ENCODE measurements at places on chromosomes 4 and X. TPM values are rescaled to one million over a fixed set of nuclear protein-coding genes. Genes with fewer than 3 reads are reported as not detected.

Gene JADE1
- total RNA-seq = 28.0 TPM

Gene STK32B
- total RNA-seq = not detected

Gene KCTD8
- total RNA-seq = not detected

Gene FDCSP
- total RNA-seq = not detected

DNA sequence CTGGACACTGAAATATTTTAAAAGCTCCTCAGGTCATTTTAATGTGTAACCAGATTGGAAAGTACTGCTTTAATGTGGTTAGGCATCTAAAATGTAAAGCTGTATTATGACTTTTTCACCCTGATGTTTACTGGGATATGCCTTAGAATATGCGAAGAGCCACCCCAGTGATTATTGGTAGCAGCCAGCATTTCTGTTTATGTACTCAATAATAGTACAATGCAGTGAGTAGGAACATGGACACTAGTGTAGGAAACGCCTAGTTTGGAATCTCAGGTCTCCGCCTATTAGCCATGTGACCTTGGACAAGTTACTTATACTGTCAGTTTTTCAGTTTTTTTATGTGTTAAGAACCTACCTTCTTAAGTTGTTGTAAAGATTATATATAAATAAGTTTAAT, 446.0 kb upstream of the PITX2 start:
- no peak for DNase-seq

DNA sequence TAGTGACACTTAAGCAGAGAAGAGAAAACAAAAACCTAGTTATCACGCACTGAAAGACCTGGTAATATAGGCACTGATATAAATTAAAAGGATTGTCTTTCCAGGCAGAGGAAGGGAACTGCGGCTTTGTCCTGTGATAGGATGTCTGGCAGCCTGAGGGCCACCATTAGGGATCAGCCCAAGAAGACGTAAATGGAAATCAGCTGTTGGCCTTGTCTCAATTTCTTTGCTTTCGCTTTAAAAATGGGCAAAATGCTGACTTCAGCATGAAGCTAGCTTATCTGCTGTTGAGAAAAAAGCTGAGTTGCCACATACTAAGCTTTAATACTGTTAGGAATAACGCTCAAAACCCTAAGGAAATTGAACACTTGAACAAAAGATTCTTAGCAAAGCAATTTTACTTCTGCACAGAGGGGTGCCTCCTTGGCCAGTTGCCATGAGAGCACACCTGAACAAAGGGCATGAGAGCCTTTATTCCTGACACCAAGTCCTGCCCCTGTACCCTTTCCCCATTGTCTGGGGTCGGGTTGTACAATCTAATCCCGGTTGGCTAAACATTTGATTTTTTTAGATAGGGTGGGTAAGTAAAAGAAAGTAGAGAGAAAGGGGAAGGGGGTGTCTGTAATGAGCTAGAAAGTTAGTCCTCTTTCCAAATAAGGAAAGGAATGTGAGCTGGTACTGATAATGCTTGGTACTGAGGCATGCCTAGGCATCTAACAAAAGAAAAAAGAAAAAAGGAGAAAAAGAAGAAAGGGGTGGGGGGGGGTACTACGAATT, 85.1 kb upstream of the UCP1 start:
- DNase-seq = no peak

DNA sequence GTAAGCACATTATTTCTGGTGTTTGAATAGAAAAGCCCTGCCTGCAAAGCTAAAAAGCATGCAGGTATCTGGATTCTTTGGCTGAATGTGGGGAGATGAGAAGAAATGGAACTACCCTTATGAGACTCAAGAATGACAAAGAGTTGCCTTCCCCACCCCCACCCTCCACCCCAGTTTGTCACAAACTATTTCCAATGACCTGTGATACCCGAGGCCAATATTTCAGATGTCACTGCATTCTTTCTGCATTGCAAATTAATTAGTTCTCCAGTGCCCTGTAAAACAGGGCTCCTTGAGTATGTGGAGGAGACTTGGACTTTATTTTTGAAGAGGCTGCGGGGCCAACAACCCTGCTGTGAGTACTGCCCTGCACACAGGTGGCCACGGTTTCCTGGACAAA, 116.4 kb downstream of the ZNF827 start:
- DNase-seq = no peak

DNA sequence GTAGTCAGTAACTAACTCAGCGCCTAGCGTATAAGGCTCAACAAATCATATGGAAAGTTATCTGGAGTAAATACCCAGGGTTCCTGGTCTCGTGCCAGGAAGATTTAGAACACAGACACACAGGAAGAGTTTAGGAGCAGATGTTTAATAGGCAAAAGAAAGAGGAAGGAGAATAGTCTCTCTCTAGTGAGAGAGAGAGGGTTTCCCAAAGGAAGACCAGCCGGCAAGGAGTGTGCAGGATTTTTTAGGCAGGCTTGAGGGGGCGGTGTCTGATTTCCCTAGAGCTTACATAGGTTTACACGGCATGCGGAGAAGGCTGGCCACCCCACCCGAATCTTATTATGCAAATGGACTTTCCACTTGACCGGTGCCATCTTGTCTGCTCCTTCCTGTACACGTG, 284.0 kb upstream of the FRG1 start:
- DNase-seq = no peak

DNA sequence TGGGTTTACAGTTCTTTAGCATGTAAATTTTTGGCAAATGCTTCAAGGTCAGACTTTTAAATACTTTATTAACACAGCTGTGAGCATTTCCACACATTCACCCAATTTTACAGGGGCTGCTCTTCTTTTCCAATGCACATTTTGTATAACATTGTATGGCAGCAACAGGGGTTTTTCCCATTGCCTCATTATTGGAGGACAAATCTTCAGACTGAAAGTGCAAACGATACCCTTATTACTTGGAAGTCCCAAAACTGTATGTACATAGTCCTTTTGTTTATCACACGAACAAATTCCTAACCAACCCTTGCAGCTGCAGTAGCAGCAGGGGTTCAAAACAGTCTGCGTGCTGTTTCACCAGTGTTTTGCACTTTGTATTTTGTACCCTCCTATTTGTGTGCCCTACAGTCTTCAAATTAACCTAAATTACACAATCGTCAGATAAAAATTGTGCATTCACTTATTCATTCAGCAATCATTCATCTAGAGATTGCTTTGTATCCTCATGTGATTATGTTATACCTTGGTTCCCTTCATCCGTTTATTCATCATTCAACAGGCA, 330.7 kb upstream of the RASGEF1B start:
- no peak for DNase-seq

- no peak for DNase-seq
Observed at GRCh38 chr4:154078504-154079350, 289.8 kb upstream of the SFRP2 start.

All from activated naive CD4-positive, alpha-beta T cell treated with anti-CD3 and anti-CD28 coated beads, Interleukin-2, amount 50 U/mL, for 72 hours (primary cell).